HT-29 (cell line): ENCODE measurements at places on chromosomes 11 and 22.
A peak's percentile ranks its signal among the peaks of the same experiment; 100 is the strongest.

DNA sequence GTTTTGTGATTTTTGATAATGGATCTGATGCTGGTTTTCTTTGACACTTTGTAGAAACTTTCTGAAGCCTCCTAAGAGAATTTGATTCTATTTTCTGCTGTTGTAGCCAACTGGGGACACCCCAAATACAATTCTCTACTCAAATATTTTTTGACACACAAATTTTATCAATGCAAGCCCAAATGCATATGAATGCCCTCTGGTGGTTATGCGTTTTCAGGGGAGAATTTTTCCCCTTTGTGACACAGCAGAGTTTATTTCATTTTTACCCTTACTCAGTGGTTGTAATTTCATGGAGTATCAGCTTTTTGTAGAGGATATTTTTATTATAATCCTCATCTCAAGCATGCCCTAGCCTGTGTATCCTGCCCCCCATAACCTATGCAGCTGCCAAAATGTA, 44.7 kb upstream of the MTMR2 start:
- peak; percentile 42 for DNase-seq

- DNase-seq: no peak
These were observed 1.2 kb downstream of the GLB1L3 start for GRCh38 chr11:134277183-134278001.

DNA sequence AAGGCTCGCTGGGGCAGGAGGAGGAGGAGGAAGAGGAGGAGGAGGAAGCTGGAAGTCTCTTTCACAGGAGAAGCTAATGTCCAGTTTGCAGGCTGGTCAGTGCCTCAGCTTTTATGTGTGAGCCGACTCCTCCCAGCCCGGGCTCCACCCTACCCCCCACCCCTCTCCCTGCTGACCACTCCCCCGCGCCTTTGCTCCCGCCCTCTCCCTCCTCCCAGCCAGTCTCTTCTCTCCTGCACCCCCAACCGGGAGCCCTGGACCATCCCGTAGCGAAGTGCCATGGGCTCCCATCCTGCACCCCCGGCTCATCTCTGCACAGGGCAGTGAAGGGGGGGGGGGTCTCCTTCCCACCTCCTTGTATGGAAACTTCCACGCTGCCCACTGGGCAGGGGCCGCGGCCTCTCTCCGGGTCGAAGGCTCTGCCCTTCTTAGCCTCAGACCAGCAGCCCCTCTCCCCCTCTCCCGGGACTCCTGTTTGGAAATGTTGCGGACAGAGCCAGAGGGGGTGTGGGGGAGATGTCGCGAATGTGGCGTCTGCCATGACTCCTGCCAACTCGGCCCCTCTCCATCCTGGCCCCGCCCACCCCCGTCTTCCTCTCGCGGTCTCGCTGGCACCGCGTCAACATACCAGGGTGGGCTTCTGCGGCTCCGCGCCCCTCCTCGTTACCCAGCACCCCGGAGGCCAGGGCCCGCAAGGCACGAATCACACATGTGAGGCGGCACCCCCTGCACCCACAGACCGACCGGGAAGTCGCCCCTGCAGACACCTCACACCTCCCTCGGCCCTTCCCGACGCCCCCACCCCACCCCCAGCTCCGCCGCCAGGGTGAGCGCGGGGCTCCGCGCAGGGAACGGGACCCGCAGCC, 1.8 kb downstream of the IGF2 start:
- peak; percentile 66 for DNase-seq

GRCh38 chr11:28099715-28100114, 8.2 kb downstream of the KIF18A start:
- no peak for DNase-seq

DNA sequence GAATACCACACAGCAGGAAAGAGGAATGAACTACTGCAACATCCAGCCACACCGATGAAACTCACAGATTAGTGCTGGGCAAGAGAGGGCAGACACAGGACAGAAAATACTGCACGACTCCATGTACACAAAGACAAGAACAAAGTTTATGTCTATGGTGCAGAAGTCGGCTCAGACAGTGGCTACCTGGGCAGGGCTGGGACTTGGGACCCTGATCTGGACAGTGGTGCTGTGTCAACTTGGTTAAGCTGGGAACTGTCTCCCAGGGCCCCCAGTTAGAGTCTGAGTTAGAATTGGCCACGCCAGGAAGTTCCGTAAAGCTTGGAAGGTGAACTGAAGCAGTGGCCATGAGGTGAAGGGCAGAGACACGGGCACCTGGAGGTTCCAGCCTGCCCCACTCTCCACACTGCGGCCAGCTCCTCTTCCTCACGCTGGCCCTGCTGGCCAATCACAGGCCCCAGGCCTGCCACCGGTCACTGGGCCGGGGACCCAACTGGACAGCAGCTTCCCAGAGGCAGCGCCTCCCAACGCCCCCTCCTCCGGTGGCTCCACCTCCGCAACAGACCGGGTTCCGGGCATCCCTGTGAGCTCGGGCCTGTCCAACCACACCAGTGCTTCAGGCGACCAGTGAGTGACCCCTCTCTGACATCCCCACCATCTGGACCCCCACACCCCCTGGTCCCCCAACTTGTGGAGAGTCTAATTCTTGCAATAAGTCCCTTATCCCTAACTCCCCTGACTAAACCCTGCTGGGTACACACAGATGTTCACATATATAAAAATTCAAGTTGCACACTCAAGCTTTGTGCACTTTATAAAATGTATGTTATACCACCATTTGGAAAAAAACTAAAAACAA, 93.7 kb downstream of the MICAL3 start:
- DNase-seq: no peak

DNA sequence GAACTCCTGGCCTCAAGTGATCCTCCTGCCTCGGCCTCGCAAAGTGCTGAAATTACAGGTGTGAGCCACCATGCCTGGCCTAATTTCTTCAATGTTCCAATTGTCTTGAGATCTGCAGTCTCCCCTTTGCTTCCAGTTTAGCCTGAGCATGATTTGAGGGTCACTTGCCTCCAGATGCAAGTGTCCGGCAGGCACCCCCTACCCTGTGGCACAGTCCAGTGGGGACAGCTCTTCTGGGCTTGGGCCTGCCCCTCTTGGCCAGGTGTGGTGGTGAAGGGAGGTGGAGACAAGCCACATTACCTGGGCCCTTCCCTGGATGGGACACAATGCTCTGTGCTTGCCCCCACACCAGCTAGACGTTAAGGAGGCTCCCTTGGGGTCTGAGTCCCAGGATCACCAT, 21.3 kb upstream of the CACNG2 start:
- DNase-seq: no peak

GRCh38 chr22:49107961-49108530, 719.6 kb downstream of the BRD1 start:
- no peak for DNase-seq

DNA sequence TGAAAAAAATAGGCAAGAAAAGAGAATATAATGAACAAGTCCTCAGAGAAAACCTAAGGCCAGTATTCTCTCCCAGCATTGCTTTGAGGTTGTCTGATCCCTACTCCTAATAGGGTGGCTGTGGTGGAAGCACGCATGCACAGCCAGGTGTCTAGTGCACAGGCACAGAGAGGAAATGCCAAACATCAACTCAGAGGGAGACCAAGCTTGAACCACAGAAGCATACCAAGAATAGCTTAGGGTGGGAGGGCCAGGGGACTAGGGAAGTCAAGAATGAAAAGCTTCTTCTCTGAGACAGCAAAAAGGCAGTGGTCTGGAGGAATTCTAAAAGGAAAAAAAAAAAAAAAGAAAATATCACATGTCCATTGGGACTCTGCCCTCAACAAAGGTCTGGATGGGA, 244.1 kb upstream of the API5 start:
- no peak for DNase-seq

- DNase-seq: peak; percentile 36
These were observed 5.3 kb downstream of the ADA2 start for GRCh38 chr22:17213976-17214375.

DNA sequence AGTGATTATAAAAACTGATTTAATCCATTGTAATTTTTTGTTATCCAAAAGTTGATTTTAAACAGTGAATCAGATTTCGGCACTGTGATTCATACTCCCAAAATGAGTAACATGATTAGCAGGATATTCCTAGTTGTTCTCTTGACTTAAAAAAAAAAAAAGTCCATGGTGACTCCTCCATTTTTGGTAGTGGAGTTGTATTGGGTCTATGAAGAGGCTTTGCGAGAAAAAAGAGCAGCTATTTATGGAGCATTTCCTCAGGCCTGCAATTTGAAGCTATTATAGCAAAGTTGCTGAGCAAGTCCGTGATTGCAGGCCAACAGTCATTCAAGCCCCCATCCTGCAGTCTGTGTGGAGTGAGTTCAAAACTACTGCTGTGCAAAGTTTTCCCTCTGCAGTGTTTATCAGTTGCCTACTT, 28.8 kb downstream of the YAP1 start:
- no peak for DNase-seq

DNA sequence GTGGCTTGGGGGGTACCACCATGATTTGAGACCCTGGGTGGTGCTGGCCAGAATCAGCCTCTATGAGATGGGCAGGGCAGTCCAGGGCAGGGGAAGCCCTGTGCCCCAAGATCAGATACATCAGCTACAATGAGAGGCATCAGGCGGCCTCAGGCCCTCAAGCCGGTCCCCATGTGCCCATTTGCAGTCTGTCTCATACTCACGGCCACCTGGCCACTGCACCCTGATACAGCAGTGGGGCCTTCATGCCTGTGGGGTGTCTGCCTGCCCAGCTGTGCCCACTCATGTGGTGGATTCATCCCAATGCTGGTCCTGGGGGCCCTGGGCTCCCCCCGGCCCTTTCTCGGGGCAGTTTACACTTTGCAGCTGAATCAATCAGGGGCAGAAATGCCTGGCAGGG, 42.4 kb upstream of the KCNQ1OT1 start:
- no peak for DNase-seq

- peak; percentile 78 for DNase-seq
These were observed 4.5 kb downstream of the ZMAT5 start for GRCh38 chr22:29762263-29762662.

DNA sequence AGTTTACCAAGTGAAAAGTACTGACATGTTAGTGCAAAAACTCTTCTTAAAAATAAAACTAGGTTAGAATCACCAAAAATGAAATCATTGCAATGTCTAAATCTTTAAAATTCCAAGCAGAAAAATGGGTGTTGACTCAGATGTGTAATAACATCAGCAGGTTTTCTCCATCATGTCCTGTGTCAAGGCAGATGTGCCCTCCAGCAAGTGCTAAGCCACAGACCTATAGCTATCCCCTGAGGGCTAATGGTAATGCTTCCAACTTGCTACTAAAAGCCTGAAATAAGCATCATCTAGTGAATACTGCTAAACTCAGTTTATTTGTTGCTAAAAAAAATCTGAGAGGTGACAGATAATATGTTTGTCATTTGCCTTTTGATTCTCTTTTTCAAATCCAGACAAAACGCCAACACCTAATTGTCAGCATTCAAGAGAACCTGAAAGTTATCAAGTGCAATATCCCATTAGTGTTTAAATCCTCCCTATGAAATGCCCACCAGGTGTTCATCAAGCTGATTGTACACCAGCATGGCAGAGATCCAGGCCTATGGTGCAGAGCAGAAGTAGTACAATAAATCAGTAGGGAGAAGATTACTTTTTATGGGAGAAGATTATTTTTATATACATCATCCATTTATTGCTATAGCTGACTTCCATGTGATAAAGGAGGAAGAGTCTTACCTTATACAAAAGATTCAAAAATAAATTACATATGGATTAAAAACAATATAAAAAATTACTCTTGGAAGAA, 55.1 kb upstream of the SYT9 start:
- no peak for DNase-seq

GRCh38 chr11:587978-588380, 11.7 kb downstream of the PHRF1 start:
- DNase-seq: peak; percentile 49

GRCh38 chr11:7457211-7457610, 28.1 kb upstream of the OLFML1 start:
- no peak for DNase-seq

- DNase-seq: no peak
These were observed 42.7 kb downstream of the OR5B17 start for GRCh38 chr11:58316142-58316541.

DNA sequence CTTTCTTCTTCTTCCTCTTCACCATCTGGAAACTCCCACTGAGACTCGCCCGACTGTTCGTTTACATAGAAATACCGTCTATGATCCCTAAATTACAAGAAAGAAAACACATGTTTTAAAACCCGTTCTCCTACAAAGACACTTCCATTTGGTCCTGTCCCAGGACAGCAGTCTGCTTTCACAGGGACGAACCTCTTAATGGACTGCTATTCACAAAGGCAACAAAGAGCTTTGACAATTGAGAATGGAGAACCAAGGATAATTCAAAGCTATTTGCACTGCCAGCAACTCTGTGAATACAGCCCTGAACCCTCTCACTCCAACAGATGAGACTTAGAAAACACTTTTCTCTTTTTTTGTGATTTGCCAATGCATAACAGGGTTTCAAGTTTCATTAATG, 16.3 kb upstream of the AGBL2 start:
- no peak for DNase-seq

DNA sequence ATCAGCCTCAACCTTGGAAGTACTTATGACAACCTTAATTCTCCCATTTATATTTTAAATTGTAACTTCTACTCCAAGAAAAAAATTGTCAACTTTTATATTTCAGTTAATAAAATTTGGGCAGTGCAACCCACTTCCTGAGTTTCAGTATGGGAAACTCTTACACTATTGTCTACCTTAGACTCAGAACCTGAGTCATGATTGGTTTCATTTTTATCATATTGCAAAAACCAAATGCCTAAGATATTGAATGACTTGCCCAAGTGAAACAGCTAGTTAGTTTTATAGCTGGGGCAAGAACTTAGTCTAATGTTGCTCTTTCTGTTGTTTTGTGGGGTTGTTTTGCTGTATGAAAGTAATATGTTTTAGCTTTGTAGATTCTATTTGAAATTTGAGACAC, 334.0 kb upstream of the ARHGAP42 start:
- DNase-seq: no peak

- DNase-seq: no peak
These were observed 3.1 kb downstream of the IL2RB start for GRCh38 chr22:37146507-37147180.

- DNase-seq: no peak
These were observed 16.4 kb downstream of the SLN start for GRCh38 chr11:107695446-107695845.

- DNase-seq: no peak
These were observed 35.3 kb downstream of the PPM1F start for GRCh38 chr22:21917181-21917958.

DNA sequence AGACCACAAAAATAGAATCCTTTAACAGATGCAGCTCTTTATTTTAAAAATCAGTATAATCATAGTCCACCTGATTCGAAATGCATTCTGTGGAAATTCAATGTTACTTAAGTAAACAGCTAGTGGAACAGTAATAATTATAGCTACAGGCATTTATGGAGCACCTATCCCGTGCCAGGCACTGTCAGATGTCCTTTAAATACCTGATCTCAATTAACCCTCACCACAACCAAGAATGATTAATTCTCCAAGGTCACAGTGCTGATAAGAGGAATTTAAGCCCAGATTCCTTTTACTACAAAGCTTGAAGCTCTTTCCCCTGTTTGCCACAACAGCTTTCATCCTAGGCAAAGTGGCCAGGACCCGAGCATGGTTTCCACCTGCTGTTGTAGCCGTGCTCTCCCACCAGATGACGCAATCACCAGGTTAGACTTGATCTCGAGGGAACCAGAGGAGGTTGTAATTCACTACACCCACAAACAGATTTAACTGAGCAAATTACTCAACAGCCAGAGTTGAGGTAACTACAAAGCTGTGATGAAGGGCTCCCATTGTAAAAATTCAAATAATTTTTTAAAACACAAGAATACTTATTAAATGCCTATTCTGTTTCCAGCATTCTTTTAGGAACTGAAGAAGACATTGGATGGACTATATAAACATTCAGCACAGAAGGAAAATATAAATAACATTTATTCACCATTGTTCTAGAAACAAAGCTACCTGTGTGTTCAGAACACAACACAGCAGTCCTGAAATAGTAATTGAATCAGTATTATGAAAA, 10.3 kb downstream of the PRDM10 start:
- DNase-seq: peak; percentile 85

GRCh38 chr11:74185695-74186094, 14.6 kb downstream of the PPME1 start:
- DNase-seq: no peak
